GM18507 (cell line): ENCODE measurements at places on chromosomes 2 and 18.

DNA sequence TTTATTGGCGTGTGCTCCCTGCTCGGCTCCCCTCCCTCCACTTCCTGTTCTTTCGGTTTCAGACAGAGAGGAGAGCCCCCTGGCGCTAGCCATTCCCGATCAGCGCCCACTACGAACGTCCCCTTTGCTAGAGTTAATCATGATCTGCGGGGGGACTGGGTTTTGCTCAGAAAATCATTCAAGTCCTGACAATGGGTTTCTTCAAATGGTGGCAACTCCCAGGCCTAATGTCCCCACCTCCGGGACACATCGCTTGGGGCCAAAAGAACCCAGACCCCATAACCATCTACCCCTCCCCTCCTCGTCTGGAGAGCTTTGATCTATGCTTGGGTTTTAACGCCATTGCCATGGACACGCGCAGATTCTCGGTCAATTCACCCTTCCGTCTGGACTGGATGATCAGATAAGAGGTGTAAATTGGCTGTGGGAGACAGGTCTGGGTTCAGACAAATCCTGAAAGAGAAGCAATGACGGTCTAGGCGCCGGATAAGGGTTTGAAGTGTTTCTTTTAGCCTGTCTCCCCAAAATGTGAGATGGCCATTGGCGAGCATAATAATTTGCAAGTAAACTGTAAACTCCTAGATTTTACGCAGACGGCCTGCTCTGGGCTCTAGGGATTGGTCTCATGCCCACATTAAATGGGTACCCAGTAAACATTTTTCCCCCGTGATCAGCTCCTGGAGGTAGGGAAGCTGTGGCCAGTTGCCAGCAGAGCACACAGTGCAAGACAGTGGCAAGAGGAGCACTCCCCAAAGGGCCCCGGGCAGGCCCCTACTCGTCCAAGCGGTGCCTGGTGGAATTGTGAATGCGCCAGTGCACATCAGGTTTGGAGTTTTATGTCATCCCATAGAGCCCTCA is 4.7 kb downstream of the NRP2 start:
- DNase-seq, result no peak

DNA sequence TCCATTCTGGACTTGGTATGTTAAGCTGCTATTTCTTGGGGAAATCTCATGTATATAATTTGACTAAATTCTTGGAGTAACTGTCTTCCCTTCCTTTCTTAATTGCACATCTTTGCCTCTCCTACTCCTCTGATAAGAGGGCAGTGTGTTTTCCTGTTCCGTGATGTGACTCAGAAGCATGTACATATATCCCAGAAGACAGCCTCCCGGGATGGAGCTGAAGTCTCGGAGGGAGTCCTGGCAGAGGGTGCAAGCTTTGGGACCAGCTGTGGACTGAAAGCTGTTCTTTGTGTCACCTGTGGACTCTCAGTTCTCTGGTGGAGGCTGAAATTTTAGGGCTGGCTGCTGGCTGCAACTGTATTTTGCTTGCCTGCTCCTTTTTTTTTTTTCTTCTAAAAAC is 54.7 kb upstream of the MGAT5 start:
- DNase-seq, result no peak

DNA sequence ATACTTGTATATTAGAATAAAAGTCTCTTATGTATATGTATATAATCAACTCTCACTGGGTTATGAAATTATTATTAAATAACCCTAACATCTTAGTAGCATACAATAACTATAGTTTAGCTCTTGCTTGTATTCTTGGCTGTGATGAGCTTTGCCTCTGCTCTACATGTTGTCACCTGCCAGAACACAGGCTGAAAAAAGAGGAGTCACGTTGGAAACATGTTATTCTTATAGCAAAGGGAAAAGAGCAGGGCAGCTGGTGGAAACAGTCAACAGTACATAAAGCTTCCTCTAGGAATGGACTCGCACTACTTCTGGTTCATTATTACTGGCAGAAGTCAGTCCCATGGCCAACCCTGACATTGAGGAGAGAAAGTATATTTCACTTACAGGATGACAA is 362.0 kb upstream of the KYNU start:
- DNase-seq, result no peak

GRCh38 chr2:171154348-171154747 is 6.3 kb downstream of the TLK1 start:
- no peak for DNase-seq

- DNase-seq, result no peak
Measured at GRCh38 chr2:144595686-144596072, 75.8 kb upstream of the ZEB2 start.

DNA sequence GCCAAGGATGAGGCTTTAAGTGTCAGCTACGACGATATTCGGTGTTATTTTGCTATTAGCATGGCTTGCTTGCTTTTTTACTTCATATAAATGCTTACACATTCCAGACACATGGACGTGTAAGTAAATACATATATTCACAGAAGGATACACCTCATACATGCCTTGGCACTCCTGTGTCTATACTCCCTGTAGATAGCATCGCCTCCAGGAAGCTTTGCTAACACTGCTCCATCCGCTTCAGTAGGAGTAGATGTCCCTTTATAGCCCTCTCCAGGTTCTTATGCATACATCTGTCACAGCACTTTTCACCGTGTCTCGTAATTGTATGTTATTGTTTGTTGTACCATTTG is 27.5 kb upstream of the KCTD1 start:
- no peak for DNase-seq

DNA sequence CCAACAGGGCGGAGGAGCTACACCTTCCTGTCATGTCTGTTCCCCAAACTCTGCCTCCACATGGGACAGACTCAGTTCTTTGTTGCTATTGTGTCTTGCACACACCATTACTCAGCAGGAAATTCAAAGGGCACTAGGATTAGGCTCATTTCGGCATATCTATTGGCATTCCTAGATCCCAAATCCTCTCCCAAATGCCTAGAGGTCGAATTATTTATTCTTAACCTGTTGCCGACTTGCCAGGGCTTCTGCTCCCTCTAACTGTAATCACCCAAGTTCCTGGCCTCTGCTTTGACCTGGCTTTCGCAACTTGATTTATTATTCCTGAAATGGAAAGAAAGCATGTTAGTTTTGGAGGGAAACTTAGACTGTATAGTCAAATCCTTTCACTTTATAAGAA is 67.8 kb upstream of the ST6GAL2 start:
- no peak for DNase-seq

- DNase-seq, result no peak
Measured at GRCh38 chr2:25420820-25421237, 79.1 kb upstream of the DNMT3A start.

DNA sequence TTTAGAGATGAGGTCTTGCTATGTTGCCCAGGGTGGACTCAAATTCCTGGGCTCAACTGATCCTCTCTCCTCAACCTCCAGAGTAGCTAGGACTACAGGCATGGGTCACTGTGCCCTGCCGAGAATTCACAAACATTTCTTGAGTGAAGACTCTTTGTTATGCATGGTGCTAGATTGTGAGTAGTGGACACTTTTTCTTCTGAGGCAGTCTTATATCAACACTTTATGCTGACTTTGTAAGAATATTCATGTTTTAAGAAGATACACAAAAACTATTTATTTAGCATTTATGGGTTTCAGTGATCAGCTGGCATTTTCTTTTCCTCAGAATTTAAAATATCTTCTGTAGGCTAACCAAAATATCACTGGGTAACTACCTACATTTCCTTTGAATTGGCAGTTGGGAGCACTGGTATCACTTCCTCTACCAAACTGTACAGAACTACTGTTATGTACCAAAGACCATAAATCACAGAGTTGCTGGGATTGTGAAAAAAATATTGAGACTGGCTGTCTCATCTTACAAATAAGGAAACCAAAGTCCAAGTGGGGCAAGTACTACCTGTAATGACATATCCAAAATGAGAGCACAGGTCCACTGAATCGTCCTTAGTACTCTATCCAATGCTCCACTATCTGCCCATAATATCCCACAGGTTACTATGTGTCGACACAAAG is 34.0 kb downstream of the DOCK10 start:
- DNase-seq, result no peak

DNA sequence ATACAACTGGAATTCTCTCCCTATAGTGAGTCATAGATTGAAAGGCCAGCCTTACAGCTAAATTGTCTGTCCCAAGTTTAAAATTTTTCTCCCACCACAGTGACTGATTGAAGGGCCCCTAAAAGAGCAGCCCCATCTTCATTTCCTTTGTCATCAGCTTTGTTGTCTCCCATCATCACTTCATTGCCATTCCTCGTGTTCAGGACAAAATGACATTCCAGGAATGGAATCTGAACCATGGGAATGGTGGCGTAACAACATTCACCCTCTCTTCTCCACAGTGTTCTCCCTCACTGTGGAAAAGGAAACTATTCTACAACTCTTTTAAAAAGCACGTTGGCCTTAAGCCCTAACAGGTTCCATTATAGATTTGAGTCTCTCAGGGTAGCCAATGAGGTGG is 52.1 kb downstream of the PSTPIP2 start:
- no peak for DNase-seq

DNA sequence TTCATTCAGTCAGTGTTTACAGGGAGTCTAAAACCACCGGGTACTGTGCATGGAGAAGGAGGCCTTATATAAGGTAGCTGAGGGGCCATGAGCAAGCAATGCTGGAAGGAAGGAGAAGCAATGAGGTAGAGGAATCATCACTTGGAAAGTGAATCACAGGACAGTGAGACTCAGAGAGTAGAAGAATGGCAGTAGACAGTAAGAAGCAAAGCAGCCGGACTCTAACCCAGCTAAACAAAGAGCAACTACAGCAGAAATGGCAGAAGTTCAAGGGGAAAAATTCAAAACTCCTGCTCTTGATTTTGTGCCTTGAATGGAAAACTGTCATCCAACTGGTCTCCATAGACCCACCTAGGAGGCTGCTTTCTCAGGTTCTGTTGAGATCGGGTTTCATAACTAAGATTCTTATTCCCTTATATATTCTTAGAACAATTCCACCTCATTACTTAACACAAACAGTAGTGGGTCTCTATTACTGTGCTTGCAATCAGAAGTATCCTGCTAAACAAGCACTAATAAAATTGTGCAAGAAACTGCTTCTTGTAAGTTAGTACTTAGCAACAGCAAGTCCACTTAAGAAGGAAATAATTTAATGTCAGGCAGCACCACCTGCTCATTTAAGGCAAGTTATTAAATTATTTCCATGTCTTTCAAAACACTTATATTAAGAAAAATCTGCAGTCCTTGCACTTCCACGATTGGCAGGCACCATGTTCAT is 68.0 kb downstream of the RBMS1 start:
- no peak for DNase-seq

GRCh38 chr18:39225373-39225772 is 1659.8 kb upstream of the CELF4 start:
- DNase-seq, result no peak

DNA sequence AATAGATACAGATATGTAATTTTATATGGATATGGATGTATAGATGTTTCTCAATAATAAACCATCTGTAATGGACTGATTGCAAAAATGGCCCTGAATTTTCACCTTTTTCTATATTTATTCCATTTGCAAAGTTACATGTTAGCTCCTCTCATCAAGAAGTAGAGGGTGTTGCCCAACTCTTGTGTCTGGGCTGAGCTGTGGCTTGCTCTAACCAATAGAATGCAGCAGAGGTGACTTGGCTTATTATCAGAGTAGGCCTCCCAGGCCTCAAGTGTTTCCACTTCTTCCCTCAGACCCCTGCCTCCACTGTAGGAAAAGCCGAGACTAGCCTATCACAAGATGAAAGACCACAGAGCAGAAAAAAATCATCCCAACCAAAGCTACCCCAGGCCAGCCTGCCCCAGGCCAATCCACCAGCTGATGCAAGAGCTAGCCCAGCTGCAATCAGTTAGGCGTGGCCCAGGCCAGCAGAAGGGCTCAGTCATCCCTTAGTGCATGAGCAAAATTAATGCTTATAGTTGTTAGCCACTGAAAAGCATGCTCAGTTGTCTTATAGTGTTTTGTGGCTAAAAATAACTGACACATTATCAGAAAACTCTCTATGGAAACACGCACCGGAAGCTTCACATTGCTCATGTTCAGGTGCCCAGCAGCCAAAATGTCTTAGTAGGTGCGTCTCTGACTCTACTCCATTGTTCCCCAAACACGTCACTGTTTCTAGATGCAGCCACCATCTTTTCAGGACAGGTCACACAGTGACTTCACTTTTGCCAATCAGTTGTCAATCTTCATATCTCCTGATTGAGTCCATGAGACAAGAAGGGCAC is 464.0 kb downstream of the FBXO15 start:
- no peak for DNase-seq

GRCh38 chr18:78624646-78625279 is 354.9 kb upstream of the SALL3 start:
- no peak for DNase-seq

DNA sequence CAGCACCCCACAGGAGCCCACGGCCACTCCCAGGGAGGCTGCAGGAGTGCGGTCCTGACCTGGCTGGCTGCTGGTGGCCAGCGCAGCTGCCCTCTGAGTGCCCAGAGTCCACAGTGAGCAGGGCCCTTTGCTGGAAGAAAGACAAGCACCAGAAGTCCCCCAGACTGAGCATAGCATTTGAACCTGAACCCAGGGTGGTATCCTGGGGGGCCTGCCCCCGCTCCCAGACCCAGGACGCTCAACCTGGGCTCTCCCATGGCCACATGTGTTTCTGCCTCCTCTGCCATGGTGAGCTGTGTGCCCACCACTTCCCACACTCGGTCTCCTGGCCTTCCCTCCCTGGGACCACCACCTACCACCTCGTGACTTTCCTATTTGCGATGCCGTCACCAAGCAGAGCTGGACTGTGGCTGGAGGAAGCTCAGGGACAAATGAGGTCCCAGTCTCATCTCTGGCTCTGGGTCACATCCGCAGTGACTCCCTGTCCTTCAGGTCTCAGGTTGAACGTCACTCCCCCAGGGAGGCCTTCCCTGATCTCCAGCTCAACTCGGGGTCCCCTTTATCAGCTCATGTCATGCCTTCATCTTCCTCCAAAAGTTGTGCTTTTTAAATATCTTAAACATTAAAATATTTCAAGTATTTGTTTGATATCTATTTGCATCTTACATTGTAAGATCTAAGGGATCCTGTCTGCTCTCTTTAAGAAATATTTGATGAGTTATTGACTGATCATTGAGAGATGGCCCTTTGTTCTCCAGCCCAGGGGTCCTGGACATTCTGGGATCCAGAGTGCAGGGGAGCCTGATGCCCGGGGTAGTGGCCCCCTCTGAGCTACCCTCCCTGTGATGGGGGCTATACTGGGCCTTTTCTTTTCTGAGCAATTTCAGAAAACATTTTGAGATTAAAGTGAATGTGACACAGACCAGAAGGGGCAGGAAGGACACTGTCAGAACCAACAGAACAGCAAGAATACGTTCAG is 16.4 kb upstream of the GPR55 start:
- DNase-seq, result no peak

GRCh38 chr2:216402751-216403150 is 9.5 kb upstream of the SMARCAL1 start:
- no peak for DNase-seq
